Mesendoderm (in vitro differentiated cells): ENCODE measurements at places on chromosomes 6 and 20.
A peak's percentile ranks its signal among the peaks of the same experiment; 100 is the strongest.

- DNase-seq, result peak; percentile 40
Observed at GRCh38 chr20:61331543-61331942, 79.5 kb downstream of the CDH4 start.

- no peak for DNase-seq
Observed at GRCh38 chr20:58146746-58147140, 81.7 kb downstream of the ANKRD60 start.

- no peak for DNase-seq
Observed at GRCh38 chr20:5612581-5613301, 137.5 kb upstream of the SHLD1 start.

- no peak for DNase-seq
Observed at GRCh38 chr6:115947966-115948541, 112.6 kb downstream of the FRK start.
